Stimulated activated CD8-positive, alpha-beta memory T cell treated with anti-CD3 and anti-CD28 coated beads, Interleukin-12 subunit alpha, Interleukin-12 subunit beta, amount 100 ng/mL, for 1 hour (primary cell): ENCODE measurements at places on chromosomes 6 and 20.

DNA sequence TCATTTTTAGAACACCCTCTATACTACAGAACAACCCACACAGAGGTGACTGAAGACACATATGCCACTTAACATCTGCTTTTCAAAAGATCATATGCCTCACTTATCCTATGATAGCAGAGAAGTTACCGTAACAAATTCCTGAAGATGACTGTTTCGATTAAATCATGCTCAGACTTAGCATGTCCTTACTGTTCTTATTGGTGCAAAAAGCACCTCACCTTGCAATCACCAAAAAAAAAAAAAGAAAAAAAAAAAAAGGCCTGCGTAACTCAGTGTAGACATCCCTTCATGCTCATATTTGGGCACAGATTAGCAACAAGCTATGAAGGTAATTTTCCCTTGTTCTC is 17.7 kb upstream of the DST start:
- no peak for DNase-seq

DNA sequence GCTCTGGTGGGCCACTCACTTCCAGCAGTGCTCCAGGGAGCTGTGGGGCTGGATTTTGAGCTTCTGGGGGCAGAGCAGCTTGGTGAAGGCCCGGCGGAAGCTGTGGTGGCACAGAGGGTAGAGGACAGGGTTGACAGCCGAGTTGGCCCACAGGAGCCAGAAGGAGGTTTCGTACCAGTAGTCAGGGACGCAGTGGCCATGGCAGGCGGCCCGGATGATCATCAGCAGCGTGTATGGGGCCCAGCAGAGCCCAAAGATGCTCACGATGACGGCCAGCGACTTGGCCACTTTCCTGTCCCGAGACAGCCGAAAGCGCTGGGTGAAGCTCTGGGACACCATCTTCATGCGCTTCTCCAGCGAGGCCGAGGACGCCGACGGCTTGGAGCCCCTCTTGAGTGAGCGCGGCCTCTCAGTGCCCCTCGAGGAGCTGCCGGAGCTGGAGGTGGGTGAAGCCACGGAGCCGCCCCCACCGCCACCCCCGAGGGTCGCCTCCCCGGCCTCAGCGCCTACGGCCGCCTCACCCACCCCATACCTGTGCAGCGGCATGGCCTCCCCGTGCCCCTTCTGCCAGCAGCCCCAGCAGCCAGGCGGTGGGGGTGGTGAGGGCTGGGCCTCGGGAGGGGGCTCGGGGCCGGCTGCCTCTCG is 4.0 kb downstream of the HRH3 start:
- DNase-seq = no peak

- DNase-seq = no peak
Measured at GRCh38 chr6:7701212-7701834, 24.6 kb upstream of the BMP6 start.

DNA sequence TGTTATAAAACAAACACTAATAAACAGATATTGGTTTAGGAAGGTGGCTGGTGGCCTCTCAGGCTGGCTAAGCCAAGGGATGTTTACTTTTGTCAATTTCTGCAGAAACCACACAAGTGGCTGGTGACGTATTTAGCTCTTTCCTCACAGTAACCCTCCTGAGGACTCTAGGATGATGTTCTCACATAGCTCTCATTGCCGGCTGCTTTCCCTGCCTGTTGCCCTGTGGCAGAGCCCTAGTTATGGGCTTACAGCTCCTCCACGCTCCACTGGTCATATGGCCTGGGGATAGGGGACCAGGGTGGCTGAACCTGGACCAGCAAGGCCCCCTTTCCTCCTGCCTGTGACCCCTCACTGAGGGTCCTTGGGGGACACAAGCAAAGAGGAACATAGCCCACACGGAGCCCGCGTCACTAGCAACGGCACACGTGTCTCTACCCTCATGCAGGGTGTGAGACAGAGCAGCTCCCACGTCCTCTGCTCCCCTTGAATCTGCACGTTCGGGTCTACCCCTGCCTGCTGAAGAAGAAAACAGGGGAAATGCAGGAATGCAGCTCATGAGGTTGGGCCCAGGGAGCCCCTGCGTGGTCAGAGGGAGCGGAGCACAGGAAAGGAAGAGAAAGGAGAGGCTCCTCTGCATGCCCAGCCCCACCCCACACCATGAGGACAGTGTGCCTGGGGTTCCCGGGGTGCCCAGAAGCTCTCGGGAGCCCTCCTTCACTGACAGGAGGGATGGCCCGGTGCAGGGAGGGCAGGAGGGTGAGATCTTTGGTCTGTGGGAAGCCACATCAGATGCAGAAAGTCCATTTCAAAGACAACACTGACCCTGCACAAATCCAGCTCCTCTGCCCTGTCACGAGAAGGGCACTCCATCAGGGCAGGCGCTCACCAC is 13.9 kb downstream of the RAMACL start:
- no peak for DNase-seq

- DNase-seq = no peak
Measured at GRCh38 chr20:48284837-48285236, 499.6 kb upstream of the SULF2 start.
